WERI-Rb-1 (cell line): ENCODE measurements at places on chromosomes 5 and 9.

DNA sequence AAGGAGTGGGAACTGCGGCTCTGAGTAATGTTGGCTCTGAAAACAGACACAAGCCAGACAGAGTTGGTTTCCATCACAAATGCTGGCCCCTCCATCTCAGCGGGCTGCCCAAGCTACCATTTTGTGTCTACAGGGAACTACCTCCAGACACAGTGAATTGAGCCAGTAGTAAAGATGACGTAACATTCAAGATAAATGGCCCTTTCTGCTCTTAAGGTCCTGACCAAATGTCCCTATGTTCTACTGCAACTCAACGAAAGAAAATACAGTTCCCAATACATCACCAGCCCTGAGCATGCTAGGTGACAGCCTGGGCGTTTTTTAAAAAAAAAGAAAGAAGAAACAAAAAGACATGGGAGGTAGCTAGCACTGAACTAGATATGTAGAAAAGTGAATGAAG lies 227.8 kb upstream of the RASEF start:
- no peak for DNase-seq

DNA sequence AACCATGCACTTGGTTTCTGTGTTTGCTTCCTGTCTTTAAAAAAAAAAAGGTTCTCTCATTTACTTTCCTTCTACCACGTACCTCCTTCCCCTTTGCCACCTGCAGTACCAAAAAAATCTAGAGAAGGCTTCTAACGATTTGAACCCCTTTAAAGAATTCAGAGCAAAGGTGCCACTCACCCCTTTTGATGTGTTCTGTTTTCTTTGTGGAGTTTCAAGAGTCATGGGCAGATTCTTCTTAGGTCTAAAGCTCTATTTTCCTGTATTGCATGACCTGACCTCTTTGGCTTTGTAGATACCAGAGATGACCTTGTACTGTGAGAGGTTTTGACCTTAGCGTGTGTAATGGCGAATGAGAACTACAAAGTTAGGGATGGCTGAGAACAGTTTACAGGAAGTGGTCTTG lies 29.0 kb downstream of the TXNDC8 start:
- DNase-seq: no peak

GRCh38 chr9:103809745-103810144 lies 284.4 kb upstream of the SMC2 start:
- no peak for DNase-seq

GRCh38 chr9:124503713-124504529 lies 3.3 kb downstream of the NR5A1 start:
- DNase-seq: no peak

DNA sequence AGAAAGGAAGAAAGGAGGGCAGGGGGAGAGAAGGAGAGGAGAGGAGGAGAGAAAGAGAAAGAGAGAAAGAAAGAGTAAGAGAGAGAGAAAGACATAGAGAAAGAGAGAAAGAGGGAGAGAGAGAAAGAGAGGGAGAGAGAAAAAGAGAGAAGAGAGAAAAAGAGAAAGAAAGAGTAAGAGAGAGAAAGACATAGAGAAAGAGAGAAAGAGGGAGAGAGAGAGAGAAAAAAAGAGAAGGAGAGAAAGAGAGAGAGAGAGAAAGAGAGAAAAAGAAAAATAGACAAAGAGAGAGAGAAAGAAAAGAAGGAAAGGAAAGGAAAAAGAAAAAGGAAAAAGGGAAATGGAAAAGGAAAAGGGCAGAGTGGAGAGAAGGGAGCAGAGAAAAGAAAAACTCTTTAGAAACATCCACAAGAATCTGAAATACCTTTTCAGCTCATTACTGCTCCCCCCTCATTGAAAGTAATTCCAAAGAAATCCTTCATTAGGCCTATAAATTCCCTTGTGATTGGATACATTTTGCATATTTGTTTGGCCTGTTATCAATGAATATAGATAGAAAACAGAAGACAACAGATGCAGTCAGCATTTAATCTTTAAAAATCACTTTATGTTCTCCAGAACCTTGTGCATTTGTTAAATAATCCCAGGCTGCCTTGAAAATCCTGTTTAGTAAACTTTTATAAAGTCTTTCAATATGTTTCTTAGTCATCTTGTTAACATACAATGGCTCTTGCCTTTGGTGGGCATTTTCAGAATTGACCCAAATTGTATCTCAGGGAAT lies 411.5 kb downstream of the NFIB start:
- DNase-seq: no peak

- no peak for DNase-seq
Measured at GRCh38 chr9:81156381-81156780, 533.0 kb downstream of the TLE1 start.

- no peak for DNase-seq
Measured at GRCh38 chr5:92912283-92912682, 668.7 kb downstream of the NR2F1-AS1 start.

DNA sequence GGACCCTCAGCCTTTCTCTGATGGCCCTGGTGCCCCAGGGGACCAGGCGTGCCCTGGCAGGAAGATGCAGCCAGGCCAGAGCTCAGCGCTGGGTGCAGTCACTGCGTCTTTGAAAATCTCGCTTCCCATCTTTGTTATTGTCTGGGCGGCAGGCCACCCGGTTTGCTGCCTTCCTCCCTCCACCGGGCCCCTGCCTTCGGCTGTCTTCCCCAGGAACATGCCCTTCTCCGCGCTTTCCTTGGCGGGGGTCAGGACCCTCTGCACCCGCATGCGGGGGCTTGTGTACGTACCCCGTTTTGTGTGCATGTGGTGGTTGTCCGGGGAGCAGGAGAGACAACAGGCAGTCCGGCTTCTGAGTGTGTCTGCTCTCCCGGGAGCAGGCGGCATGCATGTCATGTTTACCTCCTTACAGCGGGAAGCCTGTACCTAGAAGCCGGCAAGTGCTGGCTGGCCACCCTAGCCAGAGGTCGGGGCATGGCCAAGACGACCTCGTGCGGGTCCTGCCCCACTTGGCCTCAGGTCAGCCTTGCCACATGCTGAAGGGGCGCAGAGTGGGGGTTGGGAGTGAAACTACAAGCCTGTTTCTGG lies 49.5 kb downstream of the DAB2IP start:
- DNase-seq: no peak

DNA sequence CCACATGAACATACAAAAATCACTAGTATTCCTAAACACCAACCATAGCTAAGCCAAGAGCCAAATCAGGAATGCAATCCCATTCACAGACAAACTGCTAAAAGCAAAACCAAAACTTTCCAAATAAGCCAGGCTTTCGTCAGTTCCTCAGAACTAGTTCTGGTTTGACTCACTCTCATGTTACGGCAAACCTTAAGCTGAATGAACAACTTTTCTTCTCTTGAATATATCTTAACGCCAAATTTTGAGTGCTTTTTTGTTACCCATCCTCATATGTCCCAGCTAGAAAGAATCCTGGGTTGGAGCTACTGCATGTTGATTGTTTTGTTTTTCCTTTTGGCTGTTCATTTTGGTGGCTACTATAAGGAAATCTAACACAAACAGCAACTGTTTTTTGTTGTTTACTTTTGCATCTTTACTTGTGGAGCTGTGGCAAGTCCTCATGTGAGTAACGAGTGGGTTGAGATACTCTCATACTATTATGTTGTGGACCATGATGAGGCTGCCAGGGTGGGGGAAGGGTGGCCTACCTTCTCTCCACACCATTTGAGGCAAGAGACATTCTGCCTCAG lies at the start of gene PDCD1LG2:
PDCD1LG2 (plus strand) TSS at position 172 of the 572 bp plus-strand sequence. CDS start 12,016 bp downstream, outside the sequence.
- DNase-seq: no peak

DNA sequence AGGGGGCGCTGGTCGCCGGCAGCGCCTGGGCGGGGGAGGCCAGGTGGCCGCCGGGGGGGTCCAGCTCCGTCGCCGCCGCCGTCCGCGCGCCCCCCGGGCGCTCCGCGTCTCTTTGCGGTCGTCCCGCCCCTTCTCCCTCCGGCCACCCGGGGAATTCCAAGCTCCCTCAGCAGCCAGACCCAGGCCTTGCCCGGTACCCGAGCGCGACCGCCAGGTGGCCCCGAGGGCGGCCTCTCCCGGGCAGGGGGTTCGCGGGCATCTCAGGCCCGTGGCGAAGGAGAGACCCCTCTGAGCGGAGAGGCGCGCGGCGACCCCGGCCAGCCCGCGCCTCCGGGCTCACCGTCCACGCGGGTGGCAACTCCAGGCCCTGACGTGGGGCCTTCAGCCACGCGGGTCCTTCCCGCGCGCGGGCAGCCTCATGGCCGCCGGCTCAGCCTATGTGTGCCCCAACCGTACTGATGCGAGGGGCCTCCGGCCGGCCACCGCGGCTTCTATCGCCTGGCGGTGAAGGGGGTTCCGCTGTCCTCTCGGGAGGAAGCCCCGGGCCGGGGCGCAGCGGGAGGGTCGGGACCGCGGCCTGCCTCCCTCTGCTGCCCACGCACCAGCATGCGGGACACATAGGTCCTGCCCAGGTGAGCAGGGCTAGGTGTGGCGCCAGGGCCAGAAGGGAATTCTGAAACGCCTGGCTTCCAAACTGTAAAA lies 529 bp upstream of the NRARP start:
- DNase-seq: peak; percentile 26

DNA sequence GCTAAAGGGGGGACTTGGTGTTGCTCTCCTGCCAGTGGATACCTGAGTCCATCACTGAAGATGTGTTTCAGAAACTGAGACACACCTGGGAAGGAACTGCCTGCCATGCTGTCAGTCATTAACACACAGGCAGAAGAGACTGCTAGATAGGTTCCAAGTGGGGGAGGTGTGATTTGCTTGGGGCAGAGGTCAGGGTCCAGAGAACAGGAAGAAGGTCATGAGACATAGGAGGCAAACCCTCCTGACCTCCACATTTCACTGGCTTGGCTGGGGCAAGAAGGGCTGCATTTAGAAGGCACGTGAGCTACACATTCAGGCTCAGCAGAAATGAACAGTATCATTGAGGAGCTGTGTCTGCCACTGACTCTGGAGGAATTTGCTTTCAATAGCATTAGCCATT lies 215.8 kb downstream of the HSPA4 start:
- no peak for DNase-seq

GRCh38 chr9:2134391-2134790 lies 119.2 kb downstream of the SMARCA2 start:
- no peak for DNase-seq

GRCh38 chr5:39209924-39210323 lies 9.4 kb downstream of the FYB1 start:
- DNase-seq: no peak

- no peak for DNase-seq
Measured at GRCh38 chr5:172129256-172129910, 58.6 kb downstream of the STK10 start.

GRCh38 chr5:54761213-54761701 lies 224.1 kb downstream of the ESM1 start:
- DNase-seq: no peak

DNA sequence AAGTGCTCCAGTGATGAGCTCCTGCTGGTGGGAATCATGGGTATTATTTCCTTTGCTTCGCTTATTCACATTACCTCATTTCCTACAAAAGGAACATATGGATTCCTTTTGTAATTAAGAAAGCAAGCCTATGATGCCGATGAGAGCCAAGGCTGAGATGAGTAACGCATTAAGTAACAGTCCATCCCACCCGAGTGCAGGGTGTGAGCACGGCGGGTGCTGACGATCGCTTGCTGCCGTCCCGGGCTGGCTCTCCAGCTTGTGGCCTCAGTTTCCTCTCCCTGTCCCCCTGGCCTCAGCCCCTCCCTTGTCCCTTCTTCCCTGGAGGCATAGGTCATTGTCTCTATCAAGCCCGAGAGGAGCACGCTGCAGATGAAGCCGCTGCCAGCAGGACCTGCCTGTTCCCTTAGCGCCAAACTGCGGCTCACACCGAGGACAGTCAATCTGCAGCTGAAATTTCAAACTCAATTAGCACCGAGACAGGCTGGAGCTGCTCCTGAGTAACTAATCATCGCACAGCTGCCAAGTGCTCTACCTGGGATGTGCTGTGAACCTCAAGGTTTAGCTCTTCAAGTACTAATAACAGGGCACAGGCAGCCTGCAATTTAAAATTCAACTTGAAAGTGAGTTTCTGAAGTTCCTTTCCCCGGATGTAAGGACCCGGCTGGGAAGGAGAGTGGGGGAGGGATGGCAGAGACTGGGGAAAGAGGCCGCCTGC lies 115.2 kb upstream of the RAPGEF1 start:
- DNase-seq: no peak

GRCh38 chr5:94700592-94700991 lies 82.1 kb downstream of the SLF1 start:
- no peak for DNase-seq

GRCh38 chr5:85896514-85896913 lies 721.2 kb upstream of the COX7C start:
- no peak for DNase-seq

- no peak for DNase-seq
Measured at GRCh38 chr5:52707616-52708015, 80.1 kb upstream of the ITGA1 start.

- no peak for DNase-seq
Measured at GRCh38 chr9:72305707-72306106, 59.3 kb downstream of the ZFAND5 start.

GRCh38 chr5:6243706-6244338 lies 134.5 kb downstream of the MED10 start:
- DNase-seq: no peak

GRCh38 chr9:114856215-114856941 lies 50.5 kb upstream of the TNFSF15 start:
- no peak for DNase-seq
